ENCODE measurements at places on chromosomes 4 and X.

DNA sequence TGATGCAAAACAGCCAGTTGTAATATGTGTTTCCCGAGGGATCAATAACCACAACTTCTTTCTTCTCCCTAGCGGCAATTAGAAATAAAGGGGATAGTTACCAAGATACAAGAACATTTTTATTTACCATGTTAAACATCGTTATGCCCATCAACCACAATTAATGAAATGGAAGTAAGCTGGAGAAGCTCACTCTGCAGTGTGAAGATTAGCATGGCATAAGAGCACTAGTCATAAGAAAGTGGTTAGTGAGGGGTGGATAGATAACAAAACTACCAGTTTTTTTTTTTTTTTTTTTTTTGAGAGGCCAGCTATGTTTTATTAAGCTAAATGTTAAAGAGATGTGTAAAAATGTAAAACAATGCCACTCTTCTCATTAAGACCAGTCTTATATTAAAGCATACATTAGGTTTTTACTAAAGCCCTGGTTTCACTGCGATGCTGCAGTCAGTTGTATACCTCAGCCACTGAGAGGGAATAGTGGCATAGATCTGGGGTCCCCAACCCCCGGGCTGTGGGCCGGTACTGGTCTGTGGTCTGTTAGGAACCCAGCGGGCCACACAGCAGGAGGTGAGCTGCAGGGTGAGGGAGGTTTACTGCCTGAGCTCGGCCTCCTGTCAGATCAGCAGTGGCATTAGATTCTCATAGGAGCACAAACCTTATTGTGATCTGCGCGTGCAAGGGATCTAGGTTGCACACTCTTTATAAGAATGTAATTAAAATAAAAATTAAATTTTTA lies 27.9 kb upstream of the NFXL1 start:
- no peak for DNase-seq

- no peak for DNase-seq
These were observed 51.9 kb upstream of the LAS1L start for GRCh38 chrX:65586491-65586890.

DNA sequence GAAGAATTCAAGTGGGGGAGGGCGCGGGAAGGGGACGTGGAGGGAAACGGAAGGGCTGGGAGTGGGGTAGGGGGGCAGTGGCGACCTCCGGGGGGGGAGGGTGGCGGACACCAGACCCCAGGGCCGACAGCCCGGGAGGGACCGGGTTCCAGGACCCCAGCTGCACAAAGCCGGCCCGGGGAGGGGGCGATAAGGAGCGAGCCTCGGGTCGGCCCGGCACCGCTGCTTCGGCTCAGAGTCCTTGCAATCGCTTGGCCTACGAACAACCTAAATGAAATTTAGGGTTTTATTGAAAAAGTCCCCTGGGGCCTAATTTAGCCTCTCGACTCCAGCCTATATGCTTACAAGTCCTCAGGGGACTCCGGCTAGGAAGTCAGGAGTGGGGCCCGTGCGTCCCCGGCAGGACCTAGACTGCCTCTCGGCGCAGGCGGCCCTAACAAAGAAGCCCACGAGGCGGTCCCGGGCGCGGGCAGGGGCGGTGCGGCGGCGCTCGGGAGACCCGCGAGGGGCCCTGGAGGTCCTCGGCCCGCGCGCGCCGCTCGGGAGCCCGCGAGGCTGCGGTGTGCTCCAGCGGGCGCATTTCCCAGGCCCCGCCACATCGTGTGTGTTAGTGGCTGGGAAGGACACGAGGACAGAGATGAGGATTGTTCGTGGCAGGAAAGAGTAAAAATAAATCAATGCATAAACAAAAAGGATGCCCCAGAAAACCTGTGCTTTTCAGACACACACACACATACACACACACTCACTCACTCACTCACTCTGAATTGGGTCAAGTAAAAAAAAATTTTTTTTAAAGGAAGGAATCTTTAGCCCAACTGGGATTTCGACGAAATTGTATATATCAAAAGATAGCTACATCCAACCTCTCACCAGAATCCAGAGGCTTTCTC lies 70.0 kb downstream of the MGST2 start:
- no peak for DNase-seq

- no peak for DNase-seq
These were observed 125.9 kb downstream of the NSUN7 start for GRCh38 chr4:40875507-40876150.

DNA sequence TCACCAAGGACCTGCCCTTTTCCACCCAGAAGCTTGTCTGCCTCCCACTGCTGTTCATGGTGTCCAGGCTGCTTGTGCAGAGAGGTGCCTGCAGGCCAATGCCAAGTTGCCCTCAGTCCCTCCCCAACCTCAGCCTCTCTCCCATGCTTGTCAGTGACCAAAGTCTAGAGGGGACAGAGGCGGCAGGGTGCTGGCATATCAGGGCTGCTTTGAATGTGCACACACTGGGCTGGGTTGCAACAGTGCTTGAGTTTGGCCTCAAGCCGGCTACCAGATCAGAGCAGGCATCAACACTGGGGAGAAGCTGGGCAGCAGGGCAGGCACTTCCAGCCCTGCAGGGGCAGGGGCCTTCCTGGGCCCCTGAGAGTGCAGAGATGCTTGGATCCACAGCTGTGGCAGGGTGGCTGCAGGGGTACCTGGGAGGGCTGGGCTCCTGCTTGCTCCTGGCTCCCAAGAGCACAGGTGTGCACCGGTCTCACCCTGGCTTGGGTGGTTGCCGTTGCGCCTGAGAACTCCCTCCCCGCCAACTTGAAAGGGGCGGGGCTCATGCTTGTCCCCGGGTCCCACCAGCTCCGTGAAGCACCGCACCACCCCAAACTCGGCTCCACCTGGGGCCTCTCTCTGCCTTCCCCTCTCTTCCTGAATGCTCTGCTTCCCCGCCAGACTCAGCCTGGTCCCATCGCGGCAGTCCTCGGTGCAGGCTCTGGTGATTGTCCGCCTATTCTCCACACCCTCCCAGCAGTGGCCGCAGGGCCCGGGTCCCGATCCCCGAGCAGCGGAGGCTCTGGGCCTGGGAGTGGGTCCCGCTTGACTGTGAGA lies 1681.9 kb upstream of the ADGRL3 start:
- no peak for DNase-seq

GRCh38 chr4:166045457-166045856 lies 172.4 kb downstream of the TLL1 start:
- no peak for DNase-seq

GRCh38 chr4:110417136-110417535 lies 58.8 kb upstream of the ENPEP start:
- DNase-seq: no peak

- no peak for DNase-seq
These were observed 567.1 kb downstream of the IL15 start for GRCh38 chr4:142203505-142203904.

DNA sequence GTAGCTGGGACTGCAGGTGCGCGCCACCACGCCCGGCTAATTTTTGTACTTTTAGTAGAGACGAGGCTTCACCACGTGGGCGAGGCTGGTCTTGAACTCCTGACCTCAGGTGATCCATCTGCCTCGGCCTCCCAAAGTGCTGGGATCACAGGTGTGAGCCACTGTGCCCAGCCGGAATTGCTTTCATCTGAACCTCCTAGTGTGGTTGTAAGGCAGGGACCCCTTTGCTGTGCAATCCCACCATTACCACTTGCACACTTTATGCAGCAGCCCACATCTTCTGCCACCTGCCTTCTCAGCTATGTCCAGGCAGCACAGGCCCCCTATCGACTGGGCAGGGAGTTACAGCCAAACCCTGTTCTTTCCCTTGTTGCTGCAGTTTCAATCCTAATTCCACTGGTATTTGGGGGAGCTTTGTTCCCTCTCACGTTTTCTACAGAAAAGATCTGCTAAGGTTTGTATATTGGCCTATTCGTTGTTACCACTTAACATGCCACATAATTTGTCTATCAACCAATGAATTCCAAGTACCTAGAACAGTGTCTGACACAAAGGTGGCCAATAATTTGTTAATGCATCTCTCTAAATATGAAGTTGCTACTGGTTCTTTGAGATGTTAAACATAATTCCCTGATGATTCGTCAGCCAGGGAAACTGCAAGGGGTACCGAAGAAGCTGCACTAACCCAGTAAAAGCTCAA lies 6.5 kb downstream of the RPL39 start:
- no peak for DNase-seq

- DNase-seq: no peak
These were observed 176.2 kb upstream of the LNX1 start for GRCh38 chr4:53767482-53767881.

DNA sequence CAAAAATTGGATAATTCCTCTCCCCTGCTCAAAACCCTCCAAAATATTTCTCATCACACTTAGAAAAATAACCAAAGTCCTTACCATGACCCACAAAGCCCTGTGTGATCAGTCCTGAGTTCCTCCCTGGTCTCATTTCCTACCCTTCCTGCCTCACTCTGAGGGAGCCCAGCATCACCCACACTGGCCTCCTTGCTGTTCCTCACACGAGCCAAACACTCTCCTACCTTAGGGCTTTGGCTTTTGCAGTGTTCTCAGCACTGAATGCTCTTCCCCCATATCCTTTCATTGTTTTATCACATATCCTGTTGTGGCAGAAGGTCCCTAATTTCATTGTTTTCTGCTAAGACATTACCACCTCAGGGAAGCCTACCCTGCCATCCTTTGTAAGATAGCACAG lies 12.2 kb downstream of the MGAT4D start:
- no peak for DNase-seq

DNA sequence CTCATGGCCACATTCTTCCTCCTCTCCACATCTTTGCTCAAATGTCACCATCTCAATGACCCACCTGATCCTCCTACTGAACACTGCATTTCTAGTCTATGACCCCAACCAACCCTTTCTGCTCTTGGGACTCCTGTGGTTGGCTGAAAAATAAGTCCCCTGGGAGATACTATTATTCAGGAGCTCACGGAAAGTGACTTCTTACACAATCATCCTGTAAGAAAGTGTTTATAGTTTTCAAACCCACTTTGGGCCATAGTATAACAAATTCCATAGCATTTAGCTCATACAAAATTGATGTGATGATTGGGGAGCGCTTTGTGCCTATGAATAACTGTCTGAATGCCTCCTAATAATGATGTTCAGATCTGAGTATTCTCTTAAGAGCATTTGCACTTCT lies 161.4 kb upstream of the HS3ST1 start:
- no peak for DNase-seq

GRCh38 chrX:121160987-121161386 lies 113.6 kb downstream of the GLUD2 start:
- no peak for DNase-seq

DNA sequence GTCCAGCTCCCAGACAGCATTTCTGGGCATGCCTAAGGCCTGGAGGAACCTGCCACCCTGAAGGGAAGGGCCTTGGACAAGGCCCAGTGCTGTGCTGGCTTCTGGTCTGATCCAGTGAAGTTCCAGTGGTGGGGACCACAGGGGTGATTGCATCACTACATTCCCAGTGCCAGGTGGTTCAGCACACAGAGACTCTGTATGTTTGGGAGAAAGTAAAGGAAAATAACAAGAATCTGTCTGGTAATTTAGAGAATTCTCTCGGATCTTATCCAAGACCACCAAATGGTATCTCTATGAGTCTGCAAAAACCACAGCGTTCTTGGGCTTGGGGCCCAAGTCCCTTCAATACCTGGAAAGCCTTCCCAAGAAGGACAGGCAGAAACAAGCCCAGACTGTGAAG lies 131.8 kb upstream of the MAD2L1 start:
- no peak for DNase-seq

DNA sequence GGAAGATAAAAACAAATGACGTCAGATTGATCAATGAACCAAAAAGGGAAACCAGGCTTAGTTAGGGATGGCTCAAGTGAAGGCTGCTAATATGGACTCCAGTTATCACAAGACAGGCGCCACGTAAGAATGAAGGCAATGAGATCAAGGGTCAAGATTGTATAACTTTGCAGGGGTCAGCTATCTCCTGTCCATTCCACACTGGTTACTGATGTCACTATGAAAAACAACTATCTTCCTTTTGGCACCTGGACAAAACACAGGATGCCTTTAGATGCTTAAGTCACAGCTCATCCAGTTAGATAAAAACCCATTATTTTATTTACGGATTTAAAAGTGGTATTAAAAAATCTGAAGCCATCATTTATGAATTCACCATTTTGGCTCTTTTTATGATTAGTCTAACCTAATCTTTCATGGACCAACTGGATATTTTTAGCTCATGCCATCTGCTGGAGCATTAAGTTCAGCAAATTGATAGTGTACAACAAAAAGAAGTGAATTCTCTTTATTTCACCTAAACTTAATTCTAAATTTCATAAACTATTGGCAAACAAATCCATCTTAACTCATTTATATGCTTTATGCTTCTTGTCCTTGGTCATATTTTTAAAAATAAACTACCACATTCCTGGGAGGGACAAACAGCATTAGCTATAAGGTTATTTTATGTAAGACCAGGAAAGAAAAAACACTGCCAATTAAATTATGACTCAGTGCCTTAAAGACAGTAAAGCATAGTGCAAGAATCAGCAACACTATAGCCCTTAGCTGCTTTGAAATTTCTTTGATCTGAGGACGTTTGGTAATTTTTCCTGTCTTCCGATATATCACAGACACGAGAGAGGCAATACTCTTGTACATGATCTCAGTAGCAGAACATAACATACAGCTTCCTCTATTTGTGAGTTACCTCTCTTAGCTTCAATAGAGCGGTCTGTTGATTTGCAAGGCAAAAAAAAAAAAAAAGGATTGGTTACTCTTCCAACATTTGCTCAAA lies 27.0 kb downstream of the DHX15 start:
- DNase-seq: no peak

DNA sequence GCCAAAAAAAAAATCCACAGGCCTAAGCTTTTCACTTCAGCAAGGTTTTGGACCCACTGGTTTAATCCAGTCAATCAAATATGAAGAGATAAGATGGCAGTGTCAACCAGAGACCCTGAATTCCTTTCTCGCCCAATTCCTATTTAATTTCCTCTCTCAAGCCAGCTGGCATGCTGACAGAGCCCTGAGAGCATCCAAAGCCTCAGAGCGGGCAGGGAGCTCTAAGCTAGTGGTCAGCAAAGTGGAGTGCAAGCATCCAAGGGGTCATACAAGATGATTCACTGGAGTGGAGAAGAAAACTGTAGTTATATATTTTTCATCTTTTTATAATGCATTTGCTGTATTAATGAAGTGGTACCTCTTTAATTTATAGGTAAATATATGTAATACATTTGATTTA lies 37.8 kb upstream of the PRPS2 start:
- DNase-seq: no peak

DNA sequence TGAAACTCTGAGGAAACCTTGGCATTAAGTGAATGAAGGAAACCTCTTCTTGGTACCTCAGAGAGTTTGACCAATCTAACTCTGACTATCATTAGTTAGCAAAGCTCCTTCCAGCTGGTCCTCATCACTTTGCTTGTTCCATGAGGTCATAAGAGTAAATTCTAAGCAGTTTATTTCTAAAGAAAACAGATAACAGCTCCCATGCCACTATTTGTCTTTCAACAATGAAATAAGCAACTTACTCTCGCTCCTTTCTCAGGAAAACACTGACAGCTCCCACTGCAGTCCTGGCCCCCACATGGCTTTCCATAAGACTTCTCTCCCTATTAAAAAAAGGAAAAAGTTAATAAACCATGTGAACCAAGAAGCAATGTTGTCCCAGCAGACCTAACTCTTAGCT lies 127.7 kb downstream of the COL4A6 start:
- no peak for DNase-seq

All from GF-D8 (cell line).